Caki2 (cell line): ENCODE measurements at places on chromosomes 2 and 18.

DNA sequence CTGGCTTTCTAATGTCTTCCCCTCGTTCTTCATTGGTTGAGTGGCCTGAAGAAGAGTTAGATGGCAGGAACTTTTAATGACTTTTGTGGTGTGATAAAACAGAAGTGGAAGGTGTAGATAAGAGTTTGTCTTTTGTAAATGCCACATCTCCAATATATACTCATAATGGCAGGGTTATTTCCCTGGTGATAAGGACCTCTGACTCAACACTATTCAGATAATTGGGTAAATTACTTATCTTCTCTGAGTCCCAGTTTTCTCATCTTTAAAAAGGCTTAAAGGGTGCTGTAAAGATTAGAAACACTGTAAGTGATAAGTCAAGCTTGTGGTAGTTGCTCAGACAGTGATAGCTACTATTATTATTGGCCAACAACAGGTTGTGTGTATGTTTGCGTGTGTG is 9.5 kb downstream of the KLHL14 start:
- no peak for DNase-seq

- DNase-seq, result no peak
Measured at GRCh38 chr2:1482981-1483380, 69.7 kb downstream of the TPO start.

DNA sequence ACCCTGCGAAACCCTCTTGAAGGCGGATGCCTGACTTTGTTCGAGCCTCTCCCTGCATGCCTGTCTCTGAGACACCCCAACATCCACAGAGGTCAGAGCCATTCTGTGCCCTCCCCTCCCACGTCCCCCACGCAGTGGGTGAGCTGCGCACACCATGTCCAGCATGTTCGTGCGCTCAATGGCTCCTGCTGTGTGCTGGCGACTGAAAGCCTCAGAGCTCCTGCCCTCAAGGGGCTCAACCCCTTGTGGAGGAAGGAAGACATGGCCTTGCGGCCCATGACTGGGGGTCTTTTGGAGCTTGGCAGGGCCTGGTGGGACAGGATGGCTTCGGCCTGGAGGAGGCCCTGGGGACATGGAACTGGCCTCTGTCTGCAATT is 45.7 kb downstream of the ANKMY1 start:
- no peak for DNase-seq

- DNase-seq, result no peak
Measured at GRCh38 chr2:5020116-5020875, 671.9 kb upstream of the SOX11 start.

DNA sequence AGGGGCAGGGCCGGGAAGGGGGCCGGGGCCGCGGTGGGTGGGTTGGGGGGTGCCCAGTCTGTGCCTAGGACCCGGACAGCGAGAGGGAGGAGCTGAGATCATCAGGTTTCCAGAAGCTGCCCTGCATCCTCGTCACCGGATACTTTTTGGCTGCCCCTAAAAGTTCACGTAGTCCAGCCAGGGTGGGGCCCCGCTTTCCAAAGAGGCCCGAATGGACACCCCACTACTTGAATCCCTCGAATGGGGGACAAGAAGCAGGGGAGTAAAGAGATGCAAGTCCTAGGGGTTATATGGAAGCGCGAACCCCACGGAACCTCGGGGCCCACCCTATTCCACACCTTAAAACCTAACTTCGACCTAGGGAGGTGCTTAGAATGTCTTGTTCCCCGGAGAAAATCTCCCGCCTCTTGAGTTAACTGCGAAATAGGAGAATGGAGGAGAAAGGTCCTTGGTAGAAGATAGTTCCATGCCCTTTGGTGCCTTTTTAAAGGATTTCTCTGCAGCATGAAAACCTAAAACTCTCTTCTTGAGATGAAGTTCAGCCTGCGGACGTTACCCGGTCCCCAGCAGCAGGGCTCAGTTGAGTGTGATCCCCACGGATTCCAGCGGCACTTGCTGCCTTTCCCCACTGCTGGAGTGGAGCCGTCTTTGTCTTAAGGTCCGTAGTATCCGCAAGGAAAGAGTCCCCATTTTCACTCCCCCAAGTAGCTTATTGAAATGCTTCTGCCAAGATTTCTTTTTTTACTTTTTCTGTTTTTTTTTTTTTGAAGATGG is 2.1 kb upstream of the RNF152 start:
- DNase-seq, result no peak

DNA sequence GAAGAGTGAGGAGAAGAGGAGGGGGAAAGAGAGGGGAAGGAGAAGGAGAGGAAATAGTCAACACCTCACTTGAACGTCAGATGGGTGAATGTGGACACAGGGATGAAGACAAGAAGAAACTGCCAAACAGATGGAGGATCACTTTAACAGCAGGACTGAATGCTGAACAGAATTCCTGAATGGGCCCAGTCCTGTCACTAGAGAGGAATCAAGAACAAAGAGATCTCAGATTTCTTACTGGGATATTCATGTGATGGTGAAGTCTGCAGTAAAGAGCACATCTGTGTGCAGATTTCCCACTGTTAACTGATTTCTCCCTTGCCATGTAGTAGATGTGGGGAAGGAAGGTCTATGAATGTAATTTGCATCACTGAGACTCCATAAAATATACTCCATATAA is 135.4 kb downstream of the L3MBTL4 start:
- no peak for DNase-seq
